AG09319 (cell line): ENCODE measurements at places on chromosomes 4 and X.

DNA sequence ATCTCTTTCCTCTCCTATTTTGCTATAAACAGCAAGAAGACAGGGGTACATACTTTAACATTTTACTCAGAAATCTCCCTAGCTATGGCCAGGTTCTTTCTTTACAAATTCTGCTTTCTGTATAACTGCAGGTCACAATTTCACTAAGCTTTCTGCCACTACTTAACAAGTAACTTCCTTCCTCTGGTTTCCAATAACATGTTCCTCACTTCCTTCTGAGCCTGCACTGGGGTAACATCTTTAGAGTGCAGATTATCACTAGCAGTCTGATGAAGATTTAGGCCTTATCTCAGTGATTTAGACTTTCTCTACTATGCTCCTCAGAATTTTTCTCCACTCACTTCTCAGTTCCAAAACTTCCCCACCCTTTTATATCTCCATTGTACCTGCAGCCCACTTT lies 1930.5 kb upstream of the AGA start:
- DNase-seq: no peak

DNA sequence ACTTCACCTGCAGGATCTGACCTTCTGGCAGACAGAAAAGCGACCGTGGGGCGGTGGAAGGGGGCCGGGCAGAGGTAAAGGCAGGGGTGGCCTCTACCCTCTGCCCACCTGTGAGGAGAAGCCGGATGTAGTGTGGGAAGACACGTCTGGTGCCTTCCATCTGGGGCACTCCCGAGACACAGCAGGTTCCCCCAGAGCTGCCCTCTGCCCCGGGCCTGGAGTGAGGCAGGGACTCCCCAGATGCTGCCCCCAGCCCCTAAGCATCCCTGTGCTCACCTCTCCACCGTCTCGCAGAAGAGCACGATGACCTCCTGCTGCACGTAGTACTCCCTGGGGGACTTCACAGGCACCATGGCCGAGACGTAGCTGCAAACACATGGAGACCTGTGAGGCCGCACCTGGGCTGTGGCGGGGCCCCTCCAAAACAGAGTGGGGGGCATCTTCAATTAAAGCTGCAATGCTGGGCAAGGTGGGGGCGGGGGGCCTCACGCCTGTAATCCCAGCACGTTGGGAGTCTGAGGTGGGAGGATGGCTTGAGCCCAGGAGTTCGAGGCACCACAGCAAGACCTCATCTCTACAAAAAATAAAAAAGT lies 75.3 kb upstream of the MXD4 start:
- no peak for DNase-seq

- no peak for DNase-seq
Measured at GRCh38 chr4:137635601-137636000, 103.3 kb upstream of the PCDH18 start.

DNA sequence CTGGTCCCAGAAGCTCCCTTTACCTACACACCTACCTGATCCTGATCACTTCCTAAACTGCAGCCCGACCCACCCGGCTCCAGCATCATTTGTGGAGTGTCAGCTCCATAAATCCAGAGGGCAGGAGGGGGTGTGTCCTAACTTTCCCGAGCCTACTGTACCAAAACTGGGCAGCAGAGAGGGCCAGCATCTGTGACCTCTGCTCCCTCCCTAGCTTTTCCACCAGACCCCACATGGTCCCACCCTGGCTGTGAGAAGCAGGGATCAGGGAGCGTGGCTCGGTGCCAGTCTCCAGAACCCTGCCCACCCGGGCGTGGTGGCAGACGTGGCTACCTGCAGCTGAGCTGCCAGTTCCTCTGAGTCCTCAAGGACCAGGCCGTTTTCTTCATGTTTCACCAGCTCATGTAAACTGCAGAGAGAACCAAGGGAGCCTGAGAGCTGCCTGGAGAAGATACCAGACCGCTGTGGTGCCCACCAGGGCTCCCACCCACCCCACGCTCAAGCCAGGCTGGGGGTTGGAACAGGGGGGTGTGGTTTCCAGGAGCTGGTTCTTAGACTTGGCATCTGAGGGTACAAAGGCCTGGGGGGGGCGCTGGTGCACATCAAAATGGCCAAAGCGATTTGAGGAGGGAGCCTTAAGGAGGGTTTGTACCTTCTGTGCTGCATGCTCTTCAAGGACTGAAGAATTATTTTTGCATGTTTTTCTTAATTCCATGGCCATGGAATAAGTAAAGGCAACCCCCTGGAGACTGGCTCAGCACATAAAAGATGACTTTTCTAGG lies 76.7 kb upstream of the DRD5 start:
- DNase-seq: no peak

- no peak for DNase-seq
Measured at GRCh38 chrX:17703201-17703600, 34.1 kb upstream of the SCML1 start.

DNA sequence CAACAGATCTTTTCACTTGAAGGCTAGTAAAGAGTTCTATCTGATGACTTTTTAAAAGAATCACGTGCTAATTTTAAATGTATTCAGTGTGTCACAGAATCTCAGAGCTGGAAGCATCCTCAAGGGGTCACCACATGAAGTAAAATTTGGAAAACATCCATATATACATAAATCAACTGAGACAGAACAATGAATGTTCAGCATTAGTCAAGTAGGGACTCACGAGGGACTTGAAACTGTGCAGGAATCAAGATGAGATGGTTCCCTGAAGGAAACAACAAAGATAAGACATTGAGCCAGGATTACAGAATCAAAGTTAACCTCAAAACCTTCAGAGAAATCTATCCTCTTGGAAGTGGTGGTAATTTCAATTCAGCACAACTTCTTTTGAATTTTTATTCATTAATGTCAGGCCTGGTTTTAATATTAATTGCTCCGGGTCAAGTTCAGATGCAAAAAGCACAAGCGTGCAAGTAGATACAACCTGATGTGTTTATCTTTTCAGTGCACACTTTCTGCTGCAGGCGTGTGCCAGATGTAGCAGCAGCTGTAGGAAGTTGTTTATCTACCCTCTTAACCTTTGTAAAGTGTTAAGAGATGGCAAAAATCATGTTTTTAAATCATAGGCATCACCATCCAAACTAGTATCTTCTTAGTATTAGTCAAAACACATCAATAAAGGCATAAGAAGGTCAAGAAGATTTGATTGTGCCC lies 87.7 kb upstream of the SRD5A3 start:
- DNase-seq: no peak

GRCh38 chr4:22625311-22625710 lies 67.4 kb upstream of the GBA3 start:
- no peak for DNase-seq

- DNase-seq: no peak
Measured at GRCh38 chr4:125316401-125316790, 1.6 kb downstream of the FAT4 start.

DNA sequence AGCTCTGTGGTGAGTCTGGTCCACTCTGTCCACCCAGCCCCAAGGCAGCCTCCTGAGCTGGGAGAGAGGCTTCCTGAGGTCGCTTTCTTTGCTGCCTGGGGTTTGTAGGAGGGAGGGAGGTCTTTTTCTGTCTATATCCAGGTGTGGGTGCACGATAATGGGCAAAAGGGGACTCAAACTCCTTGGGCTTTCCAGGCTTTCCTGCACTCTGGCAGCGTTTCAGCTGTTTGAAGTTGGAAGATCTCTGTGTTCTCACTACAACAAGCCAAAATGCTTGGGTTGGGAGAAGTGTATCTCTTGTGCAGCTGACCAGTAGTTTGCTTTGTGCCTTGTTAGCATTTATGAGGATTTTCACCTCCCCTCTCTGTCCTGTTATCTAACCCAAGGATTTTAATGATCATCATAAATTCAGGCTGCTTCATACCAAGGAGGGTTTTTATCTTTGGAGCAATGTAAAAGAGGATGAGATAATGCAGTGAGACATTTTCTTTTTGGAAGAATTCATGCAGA lies 126.3 kb downstream of the REPS2 start:
- no peak for DNase-seq

GRCh38 chr4:173288296-173288695 lies 45.9 kb downstream of the HMGB2 start:
- no peak for DNase-seq

- no peak for DNase-seq
Measured at GRCh38 chr4:17930256-17930655, 91.3 kb downstream of the LCORL start.

DNA sequence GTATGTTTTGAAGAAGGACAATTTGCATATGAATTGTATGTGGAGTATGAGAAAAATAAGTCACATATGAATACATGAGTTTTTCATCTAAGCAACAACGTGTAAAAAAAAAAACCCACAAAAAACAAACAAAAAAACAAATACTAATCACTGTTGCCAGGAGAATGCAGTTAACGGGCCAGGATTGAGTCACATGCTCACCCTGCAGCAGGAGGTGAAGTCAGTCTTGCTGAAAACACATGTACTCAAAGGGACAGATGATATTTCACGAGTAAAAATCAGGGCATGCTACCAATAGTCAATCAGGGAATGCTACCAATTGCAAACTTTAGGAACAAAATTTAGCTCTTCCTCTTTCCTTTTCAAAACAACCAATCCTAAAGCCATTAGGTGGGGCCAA lies 10.4 kb upstream of the DCLK2 start:
- DNase-seq: no peak
